ENCODE measurements at places on chromosomes 4 and X. TPM values are rescaled to one million over a fixed set of nuclear protein-coding genes. Genes with fewer than 3 reads are reported as not detected.

KLHL4 gene
- total RNA-seq: 23.6 TPM

MAGT1 gene
- total RNA-seq: 88.2 TPM

GRCh38 chrX:102008901-102009300, 77.1 kb upstream of the ZMAT1 start:
- DNase-seq: no peak

DNA sequence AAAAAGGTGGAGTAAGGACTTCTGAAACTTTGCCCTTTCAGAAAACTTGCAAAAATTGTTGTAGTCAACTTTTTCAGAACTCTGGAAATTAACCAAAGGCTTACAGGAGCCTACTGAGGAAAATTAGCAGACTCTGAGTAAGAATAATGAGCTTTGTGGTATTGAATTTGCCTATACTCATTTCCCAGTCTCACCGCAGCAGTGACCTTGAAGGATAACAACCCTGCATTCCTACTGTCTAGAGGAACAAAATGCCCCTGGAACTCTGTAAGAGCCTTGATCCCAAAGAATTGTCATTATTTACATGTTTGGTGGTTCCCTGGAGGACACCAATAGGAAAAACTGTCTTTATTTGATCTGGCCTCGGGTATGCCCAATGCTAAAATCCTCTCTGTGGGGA, 57.9 kb downstream of the MND1 start:
- no peak for DNase-seq

GRCh38 chrX:1486749-1487361, 34.1 kb upstream of the ASMTL start:
- DNase-seq: no peak

- no peak for DNase-seq
These were observed 64.0 kb upstream of the STX18 start for GRCh38 chr4:4605849-4606248.

DNA sequence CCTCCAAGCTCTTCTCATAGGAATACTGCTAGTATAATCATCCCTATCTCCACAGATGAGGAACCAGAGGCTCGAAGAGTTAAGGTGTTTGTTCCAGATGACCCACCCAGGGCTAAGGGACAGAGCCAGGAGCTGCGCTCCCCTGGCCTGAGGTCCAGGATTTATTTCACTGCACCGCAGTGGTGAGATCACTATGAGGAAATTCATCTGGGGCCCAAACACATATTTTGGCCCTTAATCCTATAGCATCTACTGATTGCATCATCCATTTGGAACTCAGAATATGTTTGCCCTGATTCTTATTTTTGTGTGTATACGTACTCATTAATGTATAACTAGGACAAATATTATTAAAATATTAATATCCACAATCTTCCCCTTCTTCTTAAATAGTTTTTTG, 100.1 kb upstream of the RBPJ start:
- no peak for DNase-seq
